ENCODE measurements at places on chromosomes 1 and 21.

DNA sequence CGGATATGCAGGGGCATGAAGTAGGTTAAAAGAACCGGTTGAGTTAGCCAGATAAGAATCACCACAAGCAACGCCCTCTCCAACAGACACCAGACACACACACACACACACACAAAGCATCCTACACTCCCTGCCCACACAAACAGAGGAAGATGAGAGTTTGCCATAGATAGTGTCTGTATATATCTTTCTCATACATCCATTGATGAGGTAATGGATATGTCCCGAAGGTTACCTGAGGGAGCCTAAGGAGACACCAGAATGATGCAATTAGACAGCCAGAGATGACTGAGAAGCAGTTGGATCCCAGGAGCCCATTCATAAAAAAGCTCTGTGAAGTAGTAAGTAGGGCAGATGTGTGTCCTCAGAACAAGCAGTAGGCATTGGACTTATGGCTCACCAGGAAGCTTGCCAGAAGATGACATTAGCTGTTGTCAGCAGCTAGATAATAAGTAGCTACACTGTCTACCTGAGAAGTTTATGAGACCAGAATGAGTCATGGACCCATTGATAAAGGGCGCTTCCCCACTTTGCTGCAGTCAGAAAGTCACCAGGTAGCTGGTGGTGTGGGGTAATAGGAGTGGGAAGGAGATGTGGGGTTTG, 247.0 kb downstream of the KCNT2 start:
- DNase-seq = no peak

DNA sequence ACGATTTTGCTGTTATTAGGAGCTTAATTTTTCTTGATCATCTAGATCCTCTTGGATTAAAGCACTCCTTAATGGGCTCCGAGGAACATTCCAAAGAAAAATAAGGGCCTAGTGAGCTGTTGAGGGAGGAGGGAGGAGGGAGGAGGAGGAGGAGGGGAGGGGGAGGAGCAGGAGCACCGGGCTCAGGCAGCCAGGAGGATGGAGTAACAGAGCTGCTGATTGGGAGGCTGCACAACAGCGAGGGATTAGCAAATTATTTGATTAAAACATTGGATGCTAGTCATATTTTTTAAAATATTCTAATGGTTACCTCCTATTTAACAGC, 302.1 kb upstream of the RRP15 start:
- no peak for DNase-seq

DNA sequence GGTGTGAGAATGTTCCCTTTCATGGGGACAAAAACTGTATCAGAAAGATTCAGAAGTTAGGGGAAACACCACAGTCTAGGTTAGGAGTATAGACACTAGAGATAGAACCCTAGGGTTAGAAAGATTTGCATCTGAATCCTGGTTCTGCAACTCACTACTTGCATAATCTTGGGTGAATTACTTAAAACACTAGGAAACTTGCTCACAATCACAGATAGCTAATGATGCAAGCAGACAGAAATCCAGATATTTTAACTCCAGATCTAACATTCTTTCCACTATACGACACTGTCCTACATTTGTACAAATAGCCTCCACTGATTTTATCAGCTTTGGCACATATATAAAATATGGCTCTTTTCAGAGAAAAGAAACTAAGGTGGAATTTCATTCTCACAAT, 30.8 kb upstream of the GLIS1 start:
- no peak for DNase-seq

DNA sequence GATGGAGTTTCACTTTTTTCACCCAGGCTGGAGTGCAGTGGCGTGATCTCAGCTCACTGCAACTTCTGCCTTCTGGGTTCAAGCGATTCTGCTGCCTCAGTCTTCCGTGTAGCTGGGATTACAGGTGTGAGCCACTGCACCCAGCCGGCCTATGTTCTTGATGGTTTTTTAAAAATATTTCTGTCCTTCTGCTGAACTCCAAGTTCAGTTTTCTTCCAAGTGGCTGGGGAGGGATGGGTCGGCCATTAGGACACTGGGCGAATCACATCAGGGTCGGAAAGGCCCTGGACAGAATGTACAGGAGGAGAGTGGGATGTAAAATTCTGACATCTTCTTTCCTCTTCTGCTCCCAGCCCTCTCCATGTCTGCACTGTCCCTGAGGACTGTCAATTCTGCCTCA, 289.6 kb downstream of the PTPRU start:
- no peak for DNase-seq

DNA sequence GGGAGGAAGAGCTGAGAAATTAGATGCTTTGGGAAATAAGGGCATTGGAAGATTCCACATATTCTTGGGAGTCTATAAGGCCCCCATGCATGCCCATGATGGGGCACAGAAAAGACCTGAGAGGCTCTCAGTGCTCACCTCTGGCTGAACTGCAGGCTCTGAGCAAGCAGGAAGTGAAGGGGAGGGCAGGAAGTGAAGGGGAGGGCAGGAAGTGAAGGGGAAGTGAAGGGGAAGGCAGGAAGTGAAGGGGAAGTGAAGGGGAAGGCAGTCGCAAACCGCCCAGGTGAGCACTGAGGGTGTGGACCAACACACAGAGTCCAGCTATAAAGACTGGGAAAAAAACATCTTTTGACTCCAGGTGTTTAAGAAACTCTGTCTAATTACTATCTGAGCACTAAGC, 3.5 kb downstream of the KRTAP10-9 start:
- no peak for DNase-seq

DNA sequence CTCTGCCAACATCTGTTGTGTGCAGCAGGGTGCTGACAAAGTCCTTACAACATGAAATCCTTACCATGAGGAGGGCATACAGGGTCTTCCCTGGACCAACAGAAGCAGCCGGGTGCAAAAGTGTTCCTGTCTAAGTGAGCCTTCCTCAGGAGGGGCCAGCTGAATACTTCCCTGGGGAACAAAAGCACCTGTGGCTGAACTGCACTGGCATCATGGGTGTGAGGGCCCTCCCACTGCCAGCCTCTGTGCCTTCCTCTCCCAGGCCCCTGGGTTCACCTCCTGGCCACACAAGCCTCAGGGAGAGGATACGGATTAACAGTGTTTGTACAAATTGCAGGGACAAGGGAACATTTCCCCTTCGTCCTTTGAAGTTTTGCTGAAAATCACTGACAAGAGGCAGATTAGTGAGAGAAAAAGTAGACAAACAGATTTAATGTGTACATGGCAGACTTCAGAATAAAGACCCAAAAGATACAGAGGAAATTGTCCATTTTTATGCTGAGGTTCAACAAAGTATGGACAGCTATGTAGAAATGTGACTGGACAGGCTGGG, 91.0 kb upstream of the PPM1J start:
- DNase-seq = no peak

- DNase-seq = no peak
Observed at GRCh38 chr21:46294647-46295176, 8.6 kb downstream of the YBEY start.

DNA sequence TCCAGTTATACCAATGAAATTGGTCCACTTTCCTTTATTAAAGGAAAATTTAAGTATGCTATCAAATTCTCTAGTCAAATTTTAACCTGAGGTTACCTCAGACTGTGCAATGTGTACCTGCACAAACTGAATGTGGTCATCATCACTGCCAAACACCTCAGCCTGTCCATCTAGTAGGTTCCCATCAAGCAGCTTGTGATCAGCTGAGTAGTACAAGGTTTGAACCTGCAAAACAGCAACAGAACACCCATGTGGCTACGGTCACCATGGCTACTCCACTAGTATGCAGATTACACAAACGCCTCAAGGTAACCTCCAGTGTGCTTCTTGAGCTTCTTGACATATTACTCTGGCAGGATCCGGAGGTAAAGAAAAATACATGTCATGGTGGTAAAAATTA, 11.6 kb downstream of the IVNS1ABP start:
- no peak for DNase-seq

- no peak for DNase-seq
Observed at GRCh38 chr1:9782897-9783296, 40.9 kb downstream of the CLSTN1 start.

- DNase-seq = no peak
Observed at GRCh38 chr1:162381941-162382750, 618 bp downstream of the C1orf226 start.

- DNase-seq = no peak
Observed at GRCh38 chr1:81412954-81413353, 387.8 kb upstream of the ADGRL2 start.

All from DMS 273 treated with DMSO at 0.1 percent for 48 hours (cell line).